ENCODE measurements at places on chromosomes 2 and 18.

- DNase-seq = no peak
These were observed 352.0 kb downstream of the ARHGAP15 start for GRCh38 chr2:143481237-143481623.

GRCh38 chr2:26850000-26850431 lies 2.1 kb downstream of the DPYSL5 start:
- DNase-seq = peak; percentile 61

- peak; percentile 66 for DNase-seq
These were observed 224.3 kb downstream of the ANAPC1 start for GRCh38 chr2:111659361-111660333.

- peak; percentile 69 for DNase-seq
These were observed 63.8 kb upstream of the BZW1 start for GRCh38 chr2:200747668-200748618.

DNA sequence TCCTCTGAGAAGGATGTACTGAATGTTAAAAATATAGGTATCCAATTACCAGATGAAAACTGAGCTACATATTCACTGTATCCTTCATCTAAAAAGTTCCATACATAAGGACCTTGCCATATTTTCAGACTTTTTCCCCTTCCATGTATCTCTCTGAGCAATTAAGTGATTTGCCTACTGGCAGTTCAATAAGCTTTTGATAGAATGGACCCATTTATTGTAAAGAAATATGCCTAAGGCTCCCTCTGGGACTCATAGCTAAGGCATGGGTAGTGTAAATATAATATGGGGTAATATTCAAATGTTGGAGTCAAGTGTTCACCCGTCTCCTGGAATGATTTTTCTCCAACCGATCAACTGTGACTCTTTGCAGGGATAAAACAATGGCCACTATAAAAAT lies 135.4 kb upstream of the FSHR start:
- no peak for DNase-seq

- DNase-seq = peak; percentile 23
These were observed 40.3 kb downstream of the COPS9 start for GRCh38 chr2:240095556-240096523.

DNA sequence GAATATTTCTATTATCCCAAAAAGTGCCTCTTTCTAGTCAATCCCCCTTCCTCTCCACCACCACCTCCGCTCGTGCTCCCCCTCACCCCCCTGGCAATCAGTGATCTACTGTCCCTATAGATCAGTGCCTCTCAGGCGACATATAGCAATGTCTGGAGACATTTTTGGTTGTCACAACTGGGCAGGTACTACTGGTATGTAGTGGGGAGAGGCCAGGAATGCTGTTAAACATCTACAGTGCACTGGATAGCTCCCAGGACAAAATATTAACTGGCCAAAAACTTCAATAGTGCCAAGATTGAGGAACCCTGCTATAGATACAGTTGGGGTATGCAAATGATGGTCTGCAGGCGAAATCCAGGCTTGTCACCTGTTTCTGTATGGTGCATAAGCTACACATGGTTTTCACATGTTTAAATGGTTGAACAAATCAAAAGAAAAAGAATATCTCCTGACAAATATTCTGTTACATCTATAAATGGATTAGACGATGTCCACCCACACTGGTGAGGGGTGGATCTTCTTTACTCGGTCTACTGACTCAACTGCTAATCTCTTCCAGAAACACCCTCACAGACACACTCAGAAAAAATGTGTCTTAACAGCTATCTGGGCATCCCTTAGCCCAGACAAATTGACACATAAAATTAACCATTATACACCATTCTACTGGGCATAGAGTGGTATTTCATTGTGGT lies 25.5 kb downstream of the DPYSL5 start:
- DNase-seq = no peak

DNA sequence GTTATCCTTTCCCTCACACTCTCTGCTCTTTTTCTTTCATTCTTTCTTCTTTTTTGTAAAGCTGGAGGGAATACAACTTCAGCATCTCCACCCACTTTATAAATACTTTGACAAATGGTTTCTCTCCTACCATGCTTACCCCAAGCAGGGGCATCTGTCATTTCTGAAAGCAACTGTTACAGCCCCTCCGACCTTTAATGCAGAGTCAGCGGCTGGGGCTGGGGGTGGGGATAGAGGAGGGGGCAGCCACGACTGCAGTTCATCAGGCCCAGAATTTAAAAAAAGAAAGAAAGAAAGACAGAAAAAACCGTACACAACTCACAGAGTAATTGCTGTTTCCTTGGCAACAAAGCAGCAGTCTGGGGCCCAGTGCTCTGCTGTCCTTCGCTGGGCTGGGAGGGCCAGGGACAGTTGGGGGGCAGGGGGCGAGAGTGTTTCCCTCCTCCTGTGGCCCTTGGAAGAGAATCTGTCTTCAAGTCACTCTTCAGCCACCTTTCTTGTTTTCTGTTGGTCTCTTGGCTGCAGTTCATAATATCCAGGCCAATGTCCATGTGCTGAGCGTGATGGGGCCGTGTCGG lies 53.8 kb downstream of the CELF4 start:
- DNase-seq = no peak

DNA sequence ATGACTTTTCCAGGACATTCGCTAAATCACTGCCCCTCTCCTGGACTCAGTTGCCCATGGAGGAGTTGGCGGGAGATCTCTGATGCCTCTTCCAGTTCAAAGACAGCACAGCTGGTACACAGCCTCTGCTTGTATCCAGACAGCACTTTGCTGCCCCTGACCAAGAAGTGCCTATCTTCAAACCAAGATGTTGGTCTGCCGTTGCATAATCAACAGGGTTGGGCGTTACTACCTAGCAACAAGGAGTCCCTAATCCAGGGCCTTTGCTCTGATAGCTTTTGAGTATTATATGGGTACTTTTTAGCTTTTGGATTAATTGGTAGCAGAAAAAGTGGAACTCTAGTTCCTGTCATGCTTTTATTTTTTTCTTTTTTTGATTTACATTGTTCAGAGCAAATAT lies 166.6 kb downstream of the FAM210A start:
- no peak for DNase-seq

DNA sequence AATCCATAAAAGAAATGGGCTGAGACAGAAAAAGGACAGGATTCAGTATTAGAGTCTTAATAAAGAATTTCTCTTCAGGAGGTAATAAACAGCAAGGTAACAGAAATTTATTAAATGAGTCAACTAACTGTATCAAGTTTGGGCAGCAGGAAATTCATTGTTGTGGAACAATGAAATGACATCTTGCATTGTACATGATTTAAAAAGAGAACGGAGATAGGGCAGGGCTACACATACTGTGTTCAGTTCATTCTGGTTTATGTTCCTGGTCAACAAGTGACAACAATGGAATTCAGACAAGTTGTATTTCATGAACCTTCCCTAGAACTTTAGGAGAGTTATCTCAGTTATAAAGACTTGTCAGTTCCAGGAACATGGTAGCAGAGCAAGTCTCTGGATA lies 961.3 kb downstream of the SOCS6 start:
- DNase-seq = no peak

GRCh38 chr2:239201531-239201876 lies 199.3 kb downstream of the HDAC4 start:
- no peak for DNase-seq

DNA sequence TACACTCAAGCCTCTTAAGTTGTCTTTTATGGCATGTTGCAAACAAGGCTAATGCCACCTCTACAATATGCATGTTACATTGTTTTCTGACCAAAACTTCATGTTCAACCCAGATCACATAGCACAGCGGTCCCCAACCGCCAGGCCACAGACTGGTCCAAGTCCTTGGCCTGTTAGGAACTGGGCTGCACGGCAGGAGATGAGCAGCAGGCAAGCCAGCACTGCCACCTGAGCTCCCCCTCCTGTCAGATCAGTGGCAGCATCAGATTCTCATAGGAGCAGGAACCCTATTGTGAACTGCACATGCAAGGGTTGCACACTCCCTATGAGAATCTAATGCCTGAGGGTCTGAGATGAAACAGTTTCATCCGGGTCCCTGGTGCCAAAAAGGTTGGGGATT lies 324.8 kb upstream of the CHAC2 start:
- no peak for DNase-seq

DNA sequence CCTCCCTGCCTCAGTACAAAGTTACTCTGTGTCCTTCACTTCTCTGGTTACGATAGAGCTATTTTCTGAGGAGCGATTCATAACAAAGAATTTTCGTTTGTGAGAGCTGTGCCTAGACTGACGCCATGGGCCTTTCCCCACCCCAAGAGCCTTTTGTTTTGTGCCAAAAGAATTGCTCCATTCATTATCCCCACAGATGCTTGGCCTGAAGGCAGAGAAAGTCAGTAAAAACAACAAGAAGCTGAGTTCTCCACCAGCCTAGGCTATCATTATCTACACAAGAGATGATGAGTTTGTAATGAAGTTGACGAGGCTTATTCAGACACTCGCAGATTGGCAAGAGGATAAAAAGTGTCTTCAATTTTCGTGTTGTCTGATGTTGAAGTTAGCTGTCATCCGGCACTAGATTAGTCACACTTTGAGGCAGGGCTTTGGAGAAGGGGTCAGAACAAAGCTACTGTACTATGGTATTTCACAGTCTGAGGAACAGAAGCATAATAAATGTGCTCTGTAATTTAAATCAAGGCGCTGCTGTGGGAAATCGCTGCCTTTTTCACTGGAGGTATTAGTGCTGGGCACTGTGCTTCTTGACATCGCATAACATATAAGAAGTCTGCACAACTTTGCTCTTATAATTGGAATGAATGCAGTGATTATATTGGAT lies 278.4 kb upstream of the FIGN start:
- DNase-seq = peak; percentile 83

DNA sequence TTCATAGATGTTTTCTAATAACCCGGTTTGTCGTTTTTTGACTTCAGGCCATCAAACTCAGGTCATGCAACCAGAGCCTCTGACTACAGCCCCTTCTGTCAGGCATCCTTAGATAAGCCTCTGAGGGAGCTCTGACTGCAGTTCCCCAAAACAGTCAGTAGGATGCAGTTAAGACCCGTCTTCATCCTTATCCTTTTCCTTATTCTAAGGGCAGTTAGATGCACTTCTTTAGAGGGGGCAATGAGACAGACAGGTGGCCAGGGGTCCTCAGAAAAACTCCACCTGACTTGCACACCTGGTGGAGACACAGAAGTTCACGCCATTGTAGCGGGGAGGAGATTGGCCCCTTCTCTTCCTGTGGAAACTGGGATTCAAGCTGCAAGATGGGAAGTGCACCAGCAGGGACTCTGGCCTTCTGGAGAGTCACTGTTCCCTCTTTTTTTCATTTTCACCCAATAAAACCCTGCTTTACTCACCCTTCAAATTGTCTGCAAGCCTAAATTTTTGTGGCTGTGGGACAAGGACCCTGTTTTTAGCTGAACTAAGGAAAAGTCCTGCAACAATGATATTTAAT lies 104.8 kb upstream of the TFPI start:
- no peak for DNase-seq

DNA sequence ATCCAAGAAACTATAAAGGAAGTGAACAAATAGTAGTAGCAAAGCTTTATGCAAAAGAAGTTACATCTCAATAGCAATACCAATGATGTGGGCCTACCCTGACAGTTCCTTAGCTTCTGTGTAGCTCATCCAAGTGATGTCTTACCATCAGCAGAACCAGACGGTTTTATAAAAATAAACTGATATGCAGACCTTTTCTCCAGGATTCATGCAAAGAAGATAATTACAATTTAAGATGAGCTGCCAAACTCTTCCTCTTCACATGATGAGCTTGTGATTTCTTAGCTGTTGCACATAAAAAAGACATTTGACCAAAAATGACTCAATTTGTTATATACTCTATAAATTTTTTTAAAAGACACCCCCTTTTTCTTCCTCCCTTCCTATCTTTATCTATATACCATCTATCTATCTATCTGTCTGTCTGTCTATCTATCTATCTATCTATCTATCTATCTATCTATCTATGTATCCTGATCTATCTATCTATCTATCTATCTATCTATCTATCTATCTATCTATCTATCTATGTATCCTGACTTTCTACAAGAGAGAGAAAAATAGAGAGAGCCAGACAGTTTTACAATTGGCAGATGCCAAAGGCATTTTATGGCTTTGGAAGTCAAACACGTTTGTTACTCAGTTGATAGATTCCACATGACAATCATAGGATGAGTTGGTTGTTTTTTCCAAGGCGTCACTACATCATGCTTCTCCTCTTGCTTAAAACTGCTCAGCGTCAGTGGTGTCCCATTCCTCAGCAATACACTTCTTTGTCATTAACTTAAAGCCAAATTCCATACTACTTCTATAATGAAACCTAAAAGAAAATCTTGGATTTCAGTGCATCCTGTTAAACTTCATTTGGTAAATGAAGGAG lies 65.9 kb upstream of the ACTR3 start:
- no peak for DNase-seq

DNA sequence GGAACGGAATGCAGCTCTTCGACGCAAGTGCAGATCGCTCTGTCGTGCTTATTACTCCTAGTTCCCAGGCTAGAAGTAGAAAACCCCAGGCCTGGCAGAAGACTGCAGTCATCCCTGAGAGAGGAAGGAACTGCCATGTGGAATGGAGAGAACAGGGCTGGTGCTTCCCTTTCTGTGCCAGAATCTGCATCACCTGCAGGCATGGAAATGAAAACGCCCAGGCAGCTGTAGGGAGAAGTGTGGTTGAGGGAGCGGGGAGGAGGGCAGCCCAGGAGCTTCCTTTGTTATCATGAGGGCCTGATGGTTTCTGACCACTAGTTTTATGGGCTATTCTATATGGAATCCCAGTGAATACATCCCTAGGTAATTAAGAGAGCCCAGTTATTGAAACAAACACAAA lies 79.4 kb upstream of the SMIM21 start:
- DNase-seq = no peak

DNA sequence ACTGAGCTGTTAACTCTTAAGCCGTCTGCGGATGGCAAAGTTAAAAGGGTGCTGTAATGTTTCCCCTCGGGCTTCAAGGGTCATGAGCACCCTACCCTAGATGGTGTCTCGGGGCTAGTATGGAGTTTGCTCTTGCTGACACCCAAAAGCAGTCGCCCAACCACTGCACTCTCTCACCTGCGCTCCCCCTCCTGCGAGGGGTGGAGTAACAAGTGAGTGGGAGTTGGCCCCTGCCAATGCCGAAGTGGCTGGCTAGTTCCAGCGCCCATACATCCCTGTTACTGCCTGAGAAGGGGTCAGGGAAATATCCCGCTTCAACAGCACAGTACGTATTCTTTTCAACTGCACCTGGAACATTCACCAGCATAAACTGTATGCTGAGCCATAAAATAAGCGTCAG lies 47.5 kb downstream of the FAM117B start:
- no peak for DNase-seq

Data from eye (tissue), 1 donor.